ENCODE measurements at places on chromosomes 16 and 17.

GRCh38 chr17:63479495-63480184, 2.8 kb downstream of the ACE start:
- no peak for DNase-seq

- no peak for DNase-seq
These were observed 31.2 kb upstream of the CD300E start for GRCh38 chr17:74654742-74655141.

- no peak for DNase-seq
These were observed 23.3 kb upstream of the NGFR start for GRCh38 chr17:49471769-49472168.

GRCh38 chr17:55454906-55455474, 33.4 kb upstream of the MMD start:
- DNase-seq: no peak

DNA sequence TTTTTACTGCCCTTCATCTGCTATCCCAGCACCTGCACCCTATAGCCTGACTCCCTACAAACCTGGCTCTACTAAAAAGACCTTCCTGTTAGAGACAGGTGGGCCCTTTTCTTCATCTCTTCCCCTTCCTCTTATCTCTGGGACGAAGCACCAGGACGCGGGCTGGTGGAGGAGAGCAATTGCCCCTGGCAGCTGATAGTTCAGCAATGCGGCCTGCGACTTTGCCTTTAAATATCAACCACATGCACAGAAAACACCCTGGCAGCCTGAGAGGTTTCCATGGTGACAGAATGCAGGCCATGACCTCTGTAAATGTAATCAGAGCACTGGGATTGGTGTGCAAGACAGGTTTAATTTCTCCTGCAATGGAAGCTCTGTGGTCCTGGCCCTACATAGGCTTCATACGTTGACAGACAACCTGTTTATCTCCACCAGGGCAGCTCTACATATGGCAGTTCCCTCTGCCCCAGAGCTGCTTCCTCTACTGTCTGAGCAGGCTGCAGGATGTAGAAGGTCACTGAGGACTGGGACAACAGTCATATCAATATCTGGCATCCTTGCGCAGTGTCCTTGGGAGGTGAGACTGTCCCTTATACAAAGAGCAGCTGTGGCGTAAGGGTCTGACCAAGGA, 10.0 kb upstream of the SKAP1 start:
- peak; percentile 67 for DNase-seq

DNA sequence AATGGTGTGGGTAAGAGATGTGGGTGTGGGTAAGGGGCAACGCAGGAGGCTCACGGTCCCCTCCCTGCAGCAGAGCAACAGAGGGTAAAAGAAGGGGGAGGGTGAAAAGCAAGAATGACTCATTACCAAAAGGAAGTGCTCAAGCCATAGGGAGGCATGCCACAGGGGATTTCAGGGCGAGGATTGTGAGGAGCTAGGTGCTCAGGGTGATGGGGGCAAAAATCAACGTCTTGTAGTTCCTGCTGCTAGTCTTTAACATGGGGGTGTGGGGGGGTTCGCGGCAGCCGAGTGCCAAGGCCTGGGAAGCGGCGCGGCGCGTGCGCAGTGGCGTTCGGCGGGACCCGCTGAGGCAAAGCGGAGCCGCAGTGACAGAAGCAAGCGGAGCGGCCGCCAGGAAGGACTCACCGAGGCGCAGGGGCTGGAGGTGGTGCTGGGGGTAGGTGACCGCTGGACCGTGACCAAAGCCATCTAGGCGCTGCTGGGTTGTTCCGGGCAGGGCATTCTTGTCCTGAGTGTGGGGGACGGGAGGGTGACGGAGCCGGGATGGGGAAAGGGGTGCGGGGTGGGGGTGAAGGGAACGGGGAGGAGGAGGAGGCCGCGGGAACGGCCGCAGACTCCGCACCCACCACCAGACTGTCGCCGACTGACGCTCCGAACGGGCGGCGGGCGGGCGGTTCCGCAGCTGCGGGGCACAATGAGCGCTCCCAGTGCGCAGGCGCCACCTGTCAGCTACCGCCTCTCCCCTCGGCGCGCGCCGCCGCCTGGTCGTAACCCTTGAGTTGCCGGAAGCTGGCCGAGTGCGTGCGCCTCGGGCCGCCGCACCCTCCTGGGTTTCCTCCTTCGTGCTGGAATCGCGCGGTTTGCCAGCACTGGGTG, at the start of gene SSH2:
TSS of gene SSH2 (minus strand) at position 696 of the 876 bp plus-strand sequence. CDS start at position 468, 228 bp downstream.
- DNase-seq: peak; percentile 86

DNA sequence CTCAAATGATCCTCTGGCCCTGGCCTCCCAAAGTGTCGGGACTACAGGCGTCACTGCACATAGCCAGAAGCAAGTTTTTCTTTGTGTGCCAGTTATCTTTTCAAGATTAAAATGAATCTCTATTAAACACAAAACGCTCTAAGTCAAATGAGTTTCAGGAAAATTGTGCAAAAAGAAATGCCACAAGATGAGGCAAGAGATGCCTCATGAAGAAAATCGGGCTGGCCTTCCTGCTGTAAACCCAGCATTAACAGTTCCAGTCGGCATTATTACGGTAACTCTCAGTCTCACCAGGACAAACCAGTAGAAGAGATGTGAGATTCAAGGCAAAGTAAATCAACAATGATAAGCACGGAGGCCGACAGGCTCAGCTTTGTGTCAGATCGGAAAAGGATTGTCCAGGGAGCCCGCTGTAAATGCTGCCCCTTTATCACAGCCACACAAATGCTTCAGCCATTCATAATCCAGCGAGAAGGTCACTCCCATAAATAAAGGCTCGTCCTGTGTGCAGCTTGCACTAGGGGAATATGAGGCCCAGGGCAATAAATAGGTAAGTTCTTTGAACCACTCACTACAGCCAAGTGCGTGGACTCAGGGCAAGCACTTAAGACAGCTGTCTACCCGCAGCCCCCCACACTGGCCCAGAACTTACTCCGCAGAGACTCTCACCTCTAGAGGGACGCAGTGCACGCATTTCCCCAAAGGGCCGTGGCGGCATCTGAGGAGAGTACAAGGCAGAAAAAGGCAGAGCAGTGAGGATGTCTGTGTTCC, 27.2 kb downstream of the NPLOC4 start:
- no peak for DNase-seq

- DNase-seq: no peak
These were observed 86.4 kb downstream of the FOXL1 start for GRCh38 chr16:86664522-86665318.

- DNase-seq: peak; percentile 31
These were observed 8.6 kb upstream of the MC1R start for GRCh38 chr16:89909777-89910716.

GRCh38 chr16:78571434-78571833, 472.0 kb downstream of the WWOX start:
- DNase-seq: no peak

- DNase-seq: no peak
These were observed 27.8 kb downstream of the TK2 start for GRCh38 chr16:66521951-66522771.

- no peak for DNase-seq
These were observed 143.9 kb downstream of the ANKFN1 start for GRCh38 chr17:56297184-56297583.

DNA sequence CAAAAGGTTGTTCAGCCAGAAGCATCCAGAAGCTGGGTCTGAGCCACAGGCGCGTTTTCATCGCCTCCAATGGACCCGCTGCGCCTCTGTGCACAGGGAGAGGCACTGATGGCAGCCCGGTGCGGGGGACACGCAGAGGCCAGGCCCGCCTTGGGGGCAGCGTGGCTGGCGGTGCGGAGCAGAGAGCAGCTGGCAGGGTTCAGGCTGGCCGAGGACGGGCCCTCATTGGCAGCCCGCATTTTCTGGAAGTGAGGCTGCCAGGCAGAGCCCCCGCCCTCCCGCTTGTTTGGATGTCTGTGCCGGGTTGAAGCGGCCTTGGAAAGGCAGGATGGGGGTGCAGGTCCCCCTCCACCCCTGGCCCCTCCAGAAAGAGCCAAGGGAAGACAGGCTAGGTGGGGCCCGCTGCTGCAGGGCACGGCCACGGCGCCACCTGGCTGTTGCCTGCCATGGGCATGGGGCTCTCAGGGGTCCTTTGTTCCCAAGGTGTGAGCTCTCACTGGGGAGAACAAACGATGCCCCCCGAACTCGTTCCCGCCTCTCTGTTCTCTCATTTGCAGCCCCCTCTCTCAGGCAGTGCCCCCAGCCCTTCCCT, 18.8 kb downstream of the GSE1 start:
- no peak for DNase-seq

Data from renal pelvis (tissue), 12 donors.